NCI-H1930 (cell line): ENCODE measurements at places on chromosomes 7 and 10.
A peak's percentile ranks its signal among the peaks of the same experiment; 100 is the strongest.

GRCh38 chr10:2245580-2245979 is 508.3 kb upstream of the ADARB2 start:
- DNase-seq = no peak

GRCh38 chr10:99365736-99366135 is 36.6 kb downstream of the CNNM1 start:
- DNase-seq = no peak

GRCh38 chr7:116534790-116535189 is 10.0 kb downstream of the CAV1 start:
- DNase-seq = no peak

GRCh38 chr7:149625340-149625946 is 127.8 kb upstream of the ZNF746 start:
- DNase-seq = peak; percentile 32

- no peak for DNase-seq
Measured at GRCh38 chr10:28266449-28267224, 36.2 kb downstream of the MPP7 start.

DNA sequence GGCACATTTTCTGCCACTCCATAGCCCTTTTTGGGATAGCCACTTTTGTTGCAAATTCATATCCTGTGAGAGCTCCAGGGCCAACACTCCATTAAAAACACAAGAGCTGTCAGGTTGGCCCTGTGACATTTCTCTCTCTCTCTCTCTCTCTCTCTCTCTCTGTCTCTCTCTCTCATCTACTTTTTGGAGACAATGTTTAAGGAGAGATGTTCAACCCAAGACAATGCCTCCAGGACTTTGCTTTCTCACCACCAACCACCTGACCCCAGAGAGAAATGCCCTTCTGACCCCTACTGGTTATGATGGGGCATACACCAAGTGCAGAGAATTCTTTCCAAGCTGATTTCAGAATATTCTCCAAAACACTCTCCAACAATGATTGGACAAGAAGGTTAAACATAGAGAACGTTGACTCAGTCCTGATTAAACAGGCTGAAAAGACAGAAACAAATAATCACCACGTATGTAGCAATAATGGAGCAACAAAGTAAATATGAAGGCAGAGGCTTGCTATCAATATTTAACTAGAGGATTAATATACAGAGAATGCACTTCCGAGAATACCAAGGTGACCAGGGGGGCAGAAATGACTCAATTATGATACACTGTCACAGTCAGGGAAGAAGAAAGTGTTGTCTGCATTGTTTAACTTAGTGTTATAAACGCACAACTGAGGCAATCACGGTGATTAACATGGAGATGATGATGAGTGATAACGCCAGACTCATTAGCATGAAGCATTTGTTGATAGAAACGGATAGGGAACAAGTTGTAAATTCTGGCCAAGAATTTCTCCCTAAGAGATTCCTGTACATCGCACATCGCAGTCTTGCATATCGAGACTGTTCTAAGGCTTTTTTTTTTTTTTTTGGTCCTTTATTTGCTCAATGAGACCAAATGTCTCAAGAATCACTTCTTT is 178.5 kb downstream of the NRP1 start:
- no peak for DNase-seq
